ENCODE measurements at places on chromosomes 1 and 21.

GRCh38 chr1:223221686-223222085 lies 78.6 kb upstream of the TLR5 start:
- DNase-seq, result no peak

DNA sequence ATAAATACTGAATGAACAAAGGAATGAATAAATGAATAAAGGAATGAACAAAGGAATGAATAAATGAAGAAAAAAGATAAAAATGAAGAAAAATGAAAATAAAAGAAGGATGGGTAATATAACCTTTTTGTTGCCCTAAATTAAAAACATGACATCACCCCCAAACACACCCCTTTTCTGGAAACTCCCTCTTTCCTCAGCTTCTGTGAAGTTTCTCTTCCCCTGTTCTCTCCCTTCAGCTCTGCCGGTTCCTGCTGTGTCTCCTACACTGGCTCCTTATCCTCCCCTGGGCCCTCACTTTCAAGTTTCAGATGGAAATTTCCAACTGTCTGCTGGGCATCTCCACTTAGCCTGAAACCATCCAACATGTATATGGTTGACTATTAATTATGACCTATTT lies 37.9 kb downstream of the RAB3B start:
- DNase-seq, result no peak

GRCh38 chr1:148386617-148387016 lies 96.5 kb downstream of the PPIAL4G start:
- DNase-seq, result no peak

- DNase-seq, result no peak
Measured at GRCh38 chr1:62247391-62248168, 52.9 kb downstream of the L1TD1 start.

GRCh38 chr1:223711173-223711572 lies 1.2 kb upstream of the CAPN2 start:
- DNase-seq, result no peak

DNA sequence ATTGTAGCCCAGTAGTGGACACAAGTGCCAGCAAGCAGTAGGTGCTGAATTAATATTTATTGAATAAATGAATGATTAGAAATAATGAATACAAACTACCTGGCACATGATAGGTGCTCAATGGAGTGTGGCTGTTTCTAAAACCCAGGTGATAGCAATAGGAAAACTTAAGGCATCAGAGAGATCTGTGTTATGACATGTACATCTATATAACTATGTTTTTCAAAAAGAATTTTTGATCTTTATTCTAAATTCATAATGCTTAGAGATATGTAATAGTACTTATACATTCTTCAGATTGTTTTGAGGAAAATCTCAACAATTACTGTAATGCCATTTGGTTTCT lies 5.0 kb downstream of the GADD45A start:
- no peak for DNase-seq

DNA sequence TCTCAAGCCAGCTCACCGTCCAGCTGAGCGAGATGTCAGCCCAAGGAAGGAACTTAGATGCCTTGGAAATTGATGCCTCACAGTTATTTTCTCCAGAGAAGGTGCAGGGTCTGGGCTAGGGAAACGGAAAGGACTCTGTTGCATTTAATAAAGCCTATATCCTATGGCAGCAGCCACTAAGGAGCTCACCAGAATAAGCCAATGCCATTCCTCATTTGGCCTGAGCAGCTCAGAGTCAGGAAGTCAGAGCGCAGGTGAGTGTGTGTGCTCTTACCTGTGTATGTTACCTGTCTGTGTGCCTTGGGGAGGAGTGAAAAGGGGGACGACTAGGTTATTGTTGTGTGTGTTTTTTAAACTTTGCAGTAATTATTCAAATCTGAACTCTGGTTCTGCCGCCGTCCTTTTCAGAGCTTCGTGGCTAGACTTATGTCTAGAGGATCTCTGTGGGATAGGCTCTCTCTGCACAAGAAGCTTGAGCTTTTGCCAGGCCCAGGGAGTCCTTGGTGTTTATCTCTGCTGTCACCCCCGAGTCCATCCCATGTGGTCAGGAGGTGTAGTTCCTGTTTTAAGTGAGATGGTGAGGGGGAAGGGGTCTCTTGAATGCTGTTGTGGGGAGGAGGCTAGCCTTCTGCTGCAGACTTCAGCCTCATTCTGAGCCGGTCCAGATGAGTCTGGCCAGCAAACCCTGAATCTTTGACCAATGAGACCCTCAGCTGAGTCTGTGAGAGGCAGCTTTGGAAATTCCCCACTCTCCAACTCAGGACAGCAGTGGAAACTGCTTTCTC lies 2.4 kb downstream of the TMCC2 start:
- DNase-seq, result no peak
